ENCODE measurements at places on chromosomes 11 and 22.

- no peak for DNase-seq
These were observed 6.6 kb downstream of the LRRC32 start for GRCh38 chr11:76663912-76664440.

DNA sequence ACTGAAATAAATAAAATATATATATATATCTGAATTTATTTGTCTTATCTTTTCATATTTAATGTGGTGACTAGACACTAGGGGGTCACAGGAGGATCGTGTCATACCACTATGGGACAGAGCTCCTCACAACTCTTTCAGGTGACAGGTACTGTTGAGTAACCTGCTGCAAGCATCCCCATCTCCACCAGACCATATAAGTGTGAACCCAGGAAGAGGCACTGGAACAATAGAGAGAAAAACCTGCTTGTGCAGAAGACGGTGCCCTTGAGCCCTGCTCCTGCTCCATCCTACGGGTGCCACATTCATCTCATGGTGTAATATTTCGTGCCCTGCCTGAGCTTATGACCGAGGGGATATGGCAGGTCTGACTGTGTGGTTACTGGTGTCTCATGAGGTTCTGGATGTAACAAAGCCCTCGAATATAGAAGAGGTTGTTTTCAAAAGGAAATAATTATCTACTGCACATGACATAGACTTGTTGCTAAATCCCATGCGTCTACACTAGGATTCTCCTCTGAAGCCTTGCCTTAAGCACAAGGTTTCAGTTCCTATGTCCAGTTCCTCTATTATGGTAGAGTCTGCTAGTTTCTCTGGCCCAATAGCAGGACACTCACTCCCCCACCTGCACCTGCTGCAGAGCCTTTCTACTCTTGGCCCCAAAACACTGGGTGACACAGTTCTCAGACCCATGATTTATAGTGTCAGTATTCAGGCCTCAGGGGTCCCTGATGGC is 70.4 kb downstream of the GGTLC2 start:
- no peak for DNase-seq

DNA sequence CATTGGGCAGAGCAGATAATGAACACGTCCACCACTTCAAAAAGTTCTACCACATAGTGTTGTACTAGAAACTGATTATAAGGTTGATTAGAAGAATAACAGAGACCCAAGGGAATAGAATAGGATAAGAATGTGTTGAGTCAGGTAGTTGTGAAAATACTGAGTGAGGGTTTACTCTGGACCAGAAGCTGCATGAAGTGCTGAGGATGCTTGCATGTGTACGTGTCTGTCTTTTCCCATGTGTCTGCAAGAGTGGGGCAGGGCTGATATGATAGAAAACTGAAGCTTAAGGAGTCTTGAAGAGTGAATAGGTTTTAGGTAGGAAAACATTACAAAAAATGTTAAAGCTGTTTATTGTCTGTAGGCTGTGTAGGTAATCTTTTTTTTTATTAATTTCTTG is 20.6 kb downstream of the TRPC6 start:
- no peak for DNase-seq

- no peak for DNase-seq
These were observed 45.7 kb upstream of the KCNQ1OT1 start for GRCh38 chr11:2745511-2745910.

- DNase-seq, result no peak
These were observed 109.7 kb upstream of the CTSC start for GRCh38 chr11:88447281-88447680.

DNA sequence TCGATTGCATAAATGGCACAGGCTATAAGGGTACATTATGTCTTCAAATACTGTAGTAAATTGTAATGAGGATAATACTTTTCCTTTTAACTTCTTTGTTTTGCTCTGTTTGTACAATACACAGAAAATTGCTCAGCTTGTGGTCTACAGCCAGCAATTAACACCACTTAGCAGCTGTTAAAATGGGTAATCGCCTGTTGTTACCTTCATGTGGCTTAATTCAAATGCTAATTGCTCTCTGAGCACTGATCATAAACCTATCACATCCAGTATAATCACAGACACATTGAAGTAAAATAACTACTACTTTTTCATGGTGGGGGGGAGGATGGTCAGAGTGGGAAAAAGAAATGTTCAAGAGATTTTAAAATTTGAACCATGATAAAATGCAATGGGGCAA is 1164.1 kb upstream of the CNTN5 start:
- no peak for DNase-seq

DNA sequence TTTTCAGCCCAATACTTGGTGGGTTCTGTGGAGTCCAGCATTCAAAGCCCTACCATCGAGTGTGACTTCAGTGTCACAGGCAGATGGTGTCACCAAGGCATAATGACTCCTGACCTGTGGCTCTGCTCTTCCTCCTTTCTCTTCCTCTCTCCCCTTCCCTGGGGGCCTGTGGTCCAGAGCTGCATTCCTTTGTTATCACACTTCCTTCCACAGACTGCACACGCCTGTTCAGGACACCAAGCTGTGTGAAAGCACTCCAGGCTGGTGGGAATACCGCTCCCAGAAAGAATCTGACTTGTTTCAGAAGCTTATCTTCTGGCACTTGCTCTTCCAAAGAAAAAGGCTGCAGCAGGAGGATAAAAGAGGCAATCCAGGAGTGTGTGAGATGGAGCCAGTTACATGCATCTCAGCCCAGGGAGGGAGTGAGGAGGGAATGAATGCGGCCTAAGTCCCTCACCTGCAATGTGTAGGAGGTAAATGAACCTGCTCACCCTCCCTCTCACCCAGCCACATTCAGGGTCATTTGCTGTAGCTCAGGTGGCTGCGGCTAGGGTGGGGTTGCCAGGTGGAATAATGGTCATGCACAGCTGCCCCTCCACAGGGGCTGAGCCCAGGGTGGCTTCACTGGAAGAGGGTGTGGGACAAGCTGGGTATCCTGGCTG is 79.3 kb downstream of the ADAMTS15 start:
- DNase-seq, result no peak

GRCh38 chr22:20793748-20794649 is 20.1 kb downstream of the SERPIND1 start:
- DNase-seq, result no peak

DNA sequence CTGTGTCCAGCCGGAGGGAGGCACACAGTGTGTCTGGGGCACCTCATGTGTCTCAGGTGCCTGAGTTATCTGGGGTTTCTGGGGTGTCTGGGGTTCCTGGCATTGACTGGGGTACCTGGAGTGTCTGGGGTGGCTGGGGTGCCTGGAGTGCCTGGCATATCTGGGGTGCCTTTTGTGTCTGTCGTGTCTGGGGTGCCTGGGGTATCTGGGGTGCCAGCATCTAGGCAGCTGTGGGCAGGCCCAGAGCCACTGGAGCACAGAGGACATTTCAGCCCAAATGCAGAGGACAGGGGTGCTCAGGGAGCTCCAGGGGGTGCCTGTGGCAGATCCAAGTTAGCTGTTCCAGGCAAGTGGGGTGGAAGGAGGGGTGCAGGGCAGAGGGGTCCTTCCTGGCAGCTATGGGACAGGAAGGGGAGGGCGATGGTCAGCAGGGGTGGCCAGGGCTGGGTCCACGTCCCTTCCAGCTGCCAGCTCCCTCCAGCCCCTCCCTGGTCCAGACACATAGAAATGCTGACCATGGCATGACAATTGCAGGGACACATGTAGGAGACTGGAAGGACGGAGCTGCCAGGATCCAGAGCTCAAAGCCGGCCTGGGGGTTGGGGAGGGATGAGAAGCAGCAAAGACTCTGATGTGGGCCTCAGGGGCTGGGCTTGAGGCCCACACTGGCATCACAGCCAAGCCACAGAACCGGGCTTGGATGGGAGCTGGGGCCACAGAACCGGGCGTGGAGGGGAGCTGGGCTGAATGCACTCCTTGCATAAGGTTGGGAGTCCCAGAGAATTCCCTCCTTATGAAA is 133.0 kb downstream of the BRD1 start:
- no peak for DNase-seq

- no peak for DNase-seq
These were observed at the start of gene SMIM45 for GRCh38 chr22:41951898-41952474. SMIM45 (plus strand) TSS chr22:41952150.

GRCh38 chr11:77214557-77214956 is 86.5 kb downstream of the MYO7A start:
- DNase-seq, result no peak

DNA sequence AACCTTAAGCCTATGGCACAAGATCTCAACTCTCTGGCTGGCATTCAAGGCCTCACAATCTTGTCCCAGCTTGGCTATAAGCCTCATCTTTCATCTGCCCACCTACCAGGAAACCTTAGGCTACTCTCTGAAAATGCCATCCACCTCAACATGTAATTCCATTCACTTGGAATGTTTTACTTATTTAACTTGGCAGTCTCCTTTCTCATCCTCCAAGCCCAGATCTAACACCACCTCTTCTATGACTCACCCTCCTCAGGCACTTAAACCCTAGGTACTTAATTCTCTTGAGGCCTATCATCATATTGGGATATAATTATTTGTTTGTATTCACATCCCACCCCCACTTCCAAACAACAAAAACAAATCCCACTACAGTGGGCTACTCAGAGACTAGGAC is 15.0 kb downstream of the POGLUT3 start:
- DNase-seq, result no peak

DNA sequence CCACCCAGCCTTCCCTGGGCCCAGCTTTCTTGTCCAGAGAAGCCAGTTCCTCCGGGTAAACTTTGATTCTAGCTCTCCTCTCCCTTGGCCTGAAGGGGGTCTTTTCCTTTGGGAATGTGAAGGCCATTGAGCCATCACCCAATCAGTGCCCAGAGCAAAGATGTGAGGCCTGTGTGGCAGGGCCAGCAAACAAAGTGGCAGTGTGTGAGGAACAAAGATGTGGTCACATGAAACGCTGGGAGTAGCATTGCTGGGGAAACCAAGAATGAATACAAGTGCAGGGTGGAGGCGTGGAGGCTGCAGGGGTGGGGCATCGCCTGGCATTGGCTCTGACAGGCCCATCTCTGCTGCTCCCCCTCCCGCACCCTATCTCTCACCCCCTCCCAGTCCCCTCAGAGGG is 91.9 kb upstream of the BID start:
- DNase-seq, result no peak

GRCh38 chr11:83157594-83158356 is 844 bp downstream of the PCF11 start:
- no peak for DNase-seq

DNA sequence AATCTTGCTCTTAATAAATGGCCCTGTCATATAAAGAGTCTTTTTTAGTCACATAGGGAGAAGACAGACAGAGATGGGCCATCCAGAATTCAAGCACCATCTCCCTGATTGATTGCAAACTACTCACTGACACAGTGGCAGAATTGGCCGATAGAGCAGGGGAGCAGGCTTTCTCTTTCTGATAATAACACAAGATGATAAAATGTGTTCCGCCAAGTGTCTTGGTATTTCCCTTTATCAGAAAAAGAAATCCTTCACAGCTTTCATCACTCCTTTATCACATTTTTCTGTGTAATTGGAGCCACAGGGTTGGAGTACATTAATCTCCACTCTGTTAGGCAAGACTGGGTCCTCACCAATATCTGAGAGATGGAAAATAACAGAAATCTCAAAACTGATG is 406.0 kb downstream of the TMEM135 start:
- DNase-seq, result no peak

DNA sequence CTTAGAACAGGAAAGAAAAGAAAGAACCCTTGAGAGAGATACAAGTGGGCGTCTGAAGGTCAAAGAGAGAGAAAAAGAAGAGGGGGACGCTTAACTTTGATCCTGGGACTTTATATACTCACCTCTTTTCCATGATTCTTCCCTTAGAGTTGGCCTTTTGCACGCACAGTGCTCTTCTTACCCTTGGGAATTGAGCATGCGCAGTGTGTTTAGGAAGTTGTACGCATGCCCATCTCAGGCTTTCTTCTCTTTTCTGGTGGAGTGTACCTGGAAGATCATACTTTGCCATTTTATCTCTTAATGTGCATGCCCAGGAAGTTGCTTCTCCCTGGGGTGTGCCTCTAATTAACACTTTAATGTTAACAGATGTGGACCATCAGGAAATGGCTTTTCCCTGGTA is 229.6 kb upstream of the ANO3 start:
- no peak for DNase-seq

- no peak for DNase-seq
These were observed 263.0 kb downstream of the OPCML start for GRCh38 chr11:133269267-133269666.

GRCh38 chr22:50046019-50046415 is 12.1 kb downstream of the TTLL8 start:
- no peak for DNase-seq

DNA sequence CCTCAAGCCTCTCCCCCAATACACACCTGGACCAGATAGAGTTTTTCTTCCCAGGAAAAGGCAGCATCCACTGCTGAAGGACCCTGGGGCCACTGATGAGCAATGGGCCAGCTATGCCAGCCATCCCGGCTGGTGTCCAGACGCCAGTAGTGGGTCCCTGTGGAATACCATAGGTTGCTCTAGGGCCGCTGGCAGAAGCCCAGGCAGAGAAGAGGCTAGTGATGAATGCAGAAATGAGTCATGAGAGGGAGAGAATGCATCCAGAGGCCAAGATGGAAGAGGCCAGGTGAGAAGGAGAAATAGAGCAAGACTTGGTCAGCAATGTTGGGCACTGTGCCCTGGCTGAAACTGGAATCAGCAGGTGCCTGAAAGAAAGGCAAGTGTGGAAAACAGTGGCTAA is 8.9 kb downstream of the HPX start:
- no peak for DNase-seq

Measured in cortex of kidney (tissue), 1 donor.